WTC11 (cell line): ENCODE measurements at places on chromosomes 16 and 17. TPM values are rescaled to one million over a fixed set of nuclear protein-coding genes. Genes with fewer than 3 reads are reported as not detected.

TBC1D16 gene
- 89.8 to 96.1 TPM (median 90.4 TPM) in 3 replicates for total RNA-seq

GTF3C1 gene
- total RNA-seq = 116 to 146 TPM (median 118 TPM) in 3 replicates

CAVIN1 gene
- 24.6 to 28.4 TPM (median 27.8 TPM) in 3 replicates for total RNA-seq

IGSF6 gene
- 0.25 TPM in 1 of 3 replicates, not detected in the others for total RNA-seq

DNA sequence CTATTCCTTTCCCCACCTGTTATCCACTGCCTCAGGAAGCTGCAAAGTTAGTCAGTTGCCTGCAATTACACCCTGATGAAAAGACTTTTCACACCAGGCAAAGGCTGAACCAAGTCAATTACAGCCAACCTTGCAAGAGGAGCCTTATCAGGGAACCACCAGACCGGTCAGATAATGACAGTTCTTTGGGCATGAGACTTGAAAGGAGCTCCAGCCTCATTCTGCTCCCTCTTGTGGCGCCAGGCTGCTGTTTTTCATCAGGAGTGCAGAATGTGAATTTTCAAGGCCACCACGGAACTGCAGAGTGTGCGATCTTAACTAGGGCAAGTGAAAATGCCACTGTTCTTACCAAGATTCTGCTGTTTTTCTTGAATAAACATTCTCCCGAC is 22.5 kb downstream of the DNAI2 start:
- no peaks in the 10 kb centered on the region for H3K4me1 ChIP-seq
- H3K36me3 ChIP-seq = no peaks in the 10 kb centered on the region
- no peak overlapping the region for H3K4me3 ChIP-seq
- no peak overlapping the region for H3K27ac ChIP-seq
- peak; percentile 56 for DNase-seq

DNA sequence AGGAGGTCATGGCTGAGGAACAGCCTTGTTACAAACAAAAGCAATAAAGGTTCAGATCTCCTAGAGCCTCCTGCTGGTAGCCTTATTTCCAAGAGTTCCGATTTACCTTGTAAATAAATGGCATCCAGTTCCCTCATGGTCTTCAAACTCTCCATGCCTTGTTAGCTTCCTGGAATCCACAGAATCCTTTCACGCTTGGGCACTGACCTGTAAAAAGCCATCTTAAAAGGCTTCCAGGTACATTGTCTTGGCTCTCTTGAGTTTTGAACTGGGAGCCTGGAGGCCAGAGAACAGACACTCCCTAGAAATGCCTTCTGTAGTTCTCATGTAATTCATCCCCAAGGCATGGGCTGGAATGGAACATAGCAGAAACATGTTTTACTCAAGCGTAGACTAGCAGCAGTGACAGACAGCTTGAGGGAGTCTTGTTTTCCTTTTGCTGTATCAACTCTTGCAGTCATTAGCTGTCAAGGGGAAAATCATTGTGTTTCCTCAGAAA is 207.9 kb downstream of the SNX29 start:
- H3K27me3 ChIP-seq = peaks cover 2% of the 10 kb centered on the region
- DNase-seq = no peak
- peaks cover 33% of the 10 kb centered on the region for H3K4me1 ChIP-seq

GRCh38 chr16:48277158-48277557 is 29.8 kb upstream of the ABCC11 start:
- peaks cover 13% of the 10 kb centered on the region for H3K36me3 ChIP-seq
- 0 out of 2 replicates have a peak overlapping the region, but pooled peaks have one; percentile 6 for H3K27ac ChIP-seq
- H3K27me3 ChIP-seq = no peaks in the 10 kb centered on the region
- DNase-seq = no peak

GRCh38 chr17:8231701-8232100 is 16.2 kb downstream of the CTC1 start:
- no peak overlapping the region for H3K4me3 ChIP-seq
- peaks cover 69% of the 10 kb centered on the region for H3K36me3 ChIP-seq
- peaks cover 10% of the 10 kb centered on the region for H3K4me1 ChIP-seq
- no peak overlapping the region for H3K27ac ChIP-seq
- DNase-seq = no peak

DNA sequence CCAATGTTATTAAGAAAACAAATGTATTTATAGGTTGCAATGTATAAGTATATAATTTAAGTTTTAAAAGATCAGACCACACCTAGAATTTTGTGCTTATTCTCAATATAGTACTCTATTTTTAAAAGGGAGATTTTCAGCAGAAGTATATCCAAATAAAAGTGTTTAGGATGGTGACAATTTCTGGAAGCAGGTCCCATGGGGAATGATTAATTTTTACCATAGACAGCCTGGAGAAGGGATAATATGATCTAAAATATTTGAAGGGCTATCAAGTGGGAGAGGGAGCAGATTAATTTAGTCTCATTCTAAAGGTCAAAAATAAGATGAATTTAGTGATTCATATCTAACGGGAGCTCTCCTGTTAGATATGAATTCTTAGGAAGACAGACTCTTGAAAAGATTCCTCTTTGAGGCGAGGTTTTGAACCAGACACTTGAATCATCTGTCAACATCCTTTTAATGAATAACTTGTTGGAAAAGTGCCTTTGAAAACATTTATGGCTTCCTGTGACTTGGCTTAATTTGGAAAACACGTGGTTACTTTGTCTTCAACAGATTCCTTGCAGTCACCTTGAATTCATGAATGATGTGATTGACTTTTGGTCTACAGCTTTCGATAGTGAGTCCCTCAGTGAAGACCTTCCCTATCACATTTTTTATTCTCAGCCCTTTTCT is 29.3 kb upstream of the SMIM36 start:
- H3K4me1 ChIP-seq = no peaks in the 10 kb centered on the region
- no peaks in the 10 kb centered on the region for H3K36me3 ChIP-seq
- no peak overlapping the region for H3K4me3 ChIP-seq

GRCh38 chr17:58300336-58300735 is 19.6 kb upstream of the MPO start:
- no peaks in the 10 kb centered on the region for H3K27me3 ChIP-seq
- DNase-seq = no peak
- no peaks in the 10 kb centered on the region for H3K36me3 ChIP-seq
- H3K4me3 ChIP-seq = no peak overlapping the region
- peaks cover 11% of the 10 kb centered on the region for H3K4me1 ChIP-seq

- peaks cover 64% of the 10 kb centered on the region for H3K36me3 ChIP-seq
- H3K27ac ChIP-seq = no peak overlapping the region; the same call in 1 of the 2 replicates
- no peak overlapping the region for H3K4me3 ChIP-seq
- no peaks in the 10 kb centered on the region for H3K4me1 ChIP-seq
Measured at GRCh38 chr17:36999471-36999870, 50.7 kb downstream of the AATF start.

- DNase-seq = no peak
- no peak overlapping the region for H3K27ac ChIP-seq
- peaks cover 13% of the 10 kb centered on the region for H3K27me3 ChIP-seq
- no peaks in the 10 kb centered on the region; the same call in 1 of the 2 replicates for H3K4me1 ChIP-seq
Measured at GRCh38 chr17:42526031-42526444, 10.0 kb upstream of the NAGLU start.

DNA sequence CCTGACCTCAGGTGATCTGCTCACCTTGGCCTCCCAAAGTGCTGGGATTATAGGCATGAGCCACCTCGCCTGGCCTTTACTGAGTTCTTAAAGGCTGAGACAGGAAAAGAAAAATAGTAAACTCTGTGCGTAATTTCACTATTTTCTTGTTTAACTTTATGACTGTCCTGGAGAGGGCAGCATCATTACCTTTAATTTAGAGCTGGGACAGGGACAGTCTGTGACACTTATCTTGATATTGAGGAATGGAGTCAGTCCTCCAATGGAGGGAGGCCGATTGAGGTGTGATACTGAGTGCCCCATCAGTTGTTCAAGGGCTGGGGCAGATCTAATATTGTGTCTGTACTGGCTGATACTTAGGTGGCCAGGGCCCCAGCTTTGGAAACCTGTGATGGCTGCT is 21.5 kb upstream of the SPN start:
- H3K36me3 ChIP-seq = no peaks in the 10 kb centered on the region
- no peaks in the 10 kb centered on the region; the same call in 1 of the 2 replicates for H3K27me3 ChIP-seq
- DNase-seq = no peak

GRCh38 chr16:4260360-4260759 is 12.5 kb downstream of the TFAP4 start:
- no peak overlapping the region for H3K27ac ChIP-seq
- peaks cover 25% of the 10 kb centered on the region for H3K36me3 ChIP-seq
- peaks cover 21% of the 10 kb centered on the region for H3K4me1 ChIP-seq

- no peak overlapping the region for H3K27ac ChIP-seq
- H3K4me3 ChIP-seq = no peak overlapping the region
- no peak for DNase-seq
- H3K4me1 ChIP-seq = peaks cover 20% of the 10 kb centered on the region
Measured at GRCh38 chr17:40872416-40872815, 5.4 kb upstream of the KRT12 start.

DNA sequence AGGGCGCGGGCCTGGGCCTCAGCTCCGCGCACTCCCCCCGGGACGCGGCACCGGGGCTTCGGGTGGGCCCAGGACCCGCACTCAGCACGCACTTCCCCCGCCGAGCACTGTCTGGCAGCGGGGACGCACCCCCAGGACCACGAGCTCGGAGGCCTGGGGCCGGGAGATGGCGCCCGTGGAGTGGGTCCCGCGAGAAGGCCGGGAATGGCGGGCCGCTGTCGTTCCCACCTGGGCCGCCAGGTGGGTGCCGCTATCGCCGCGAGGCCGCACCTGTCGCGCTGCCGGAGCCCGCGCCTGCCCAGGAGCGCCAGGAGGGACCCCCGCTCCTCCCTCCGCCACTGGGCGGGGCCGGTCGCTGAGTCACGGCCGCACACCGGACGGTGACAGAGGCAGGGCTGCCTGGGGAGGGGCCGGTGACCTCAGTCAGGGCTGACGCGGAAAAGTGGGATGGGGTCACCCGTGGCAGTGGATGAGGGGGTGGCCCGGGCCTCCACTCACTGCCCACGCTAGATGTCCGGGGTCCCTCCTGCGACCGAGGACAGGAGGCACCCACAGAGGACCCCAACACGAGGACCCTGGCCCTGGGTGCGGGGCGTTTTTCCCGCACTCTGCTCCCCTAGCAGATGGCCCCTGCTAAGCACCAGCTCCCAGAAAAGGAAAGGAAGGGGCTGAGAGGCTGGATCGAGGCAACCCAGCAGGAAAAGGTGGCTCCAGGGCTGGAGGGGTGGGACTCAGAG is 6.9 kb upstream of the ACTG1 start:
- H3K36me3 ChIP-seq = no peaks in the 10 kb centered on the region
- no peak overlapping the region for H3K27ac ChIP-seq
- DNase-seq = peak; percentile 68

DNA sequence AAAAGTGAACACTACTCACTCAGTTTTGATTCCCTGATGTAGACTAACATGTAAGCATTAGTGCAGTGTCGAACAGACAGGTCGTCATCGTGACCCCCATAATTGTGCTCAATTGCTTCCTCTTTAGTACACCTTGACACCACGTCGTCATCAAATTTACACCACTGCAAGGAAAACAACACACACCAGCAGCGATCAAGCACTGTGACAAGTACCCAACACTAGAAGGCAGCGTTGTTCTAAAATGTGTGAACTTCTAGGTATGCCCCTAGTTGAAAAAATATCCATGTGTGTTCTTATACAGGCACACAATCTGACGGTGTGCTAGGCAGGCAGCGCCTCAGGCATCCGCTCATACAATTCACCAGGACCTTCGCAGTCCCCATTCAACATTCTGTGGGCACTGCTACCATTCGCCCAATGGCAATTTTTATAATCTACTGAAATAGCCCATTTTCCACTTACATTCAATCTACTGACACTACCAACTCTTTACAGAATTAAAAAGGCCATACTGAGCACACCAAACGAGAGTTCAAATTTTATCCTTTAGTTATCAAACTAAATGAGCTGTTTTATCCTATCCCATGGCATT is 23.1 kb downstream of the LITAFD start:
- H3K27ac ChIP-seq = peak overlapping the region; percentile 51; the same call in 1 of the 2 replicates
- H3K27me3 ChIP-seq = no peaks in the 10 kb centered on the region
- DNase-seq = no peak
- peaks cover 83% of the 10 kb centered on the region for H3K36me3 ChIP-seq
- 0 out of 2 replicates have a peak, but pooled peaks cover 3% of the 10 kb centered on the region for H3K4me1 ChIP-seq

- H3K27ac ChIP-seq = no peak overlapping the region
- no peak for DNase-seq
- peaks cover 56% of the 10 kb centered on the region for H3K4me1 ChIP-seq
Measured at GRCh38 chr16:73031155-73031866, 16.6 kb downstream of the ZFHX3 start.

- H3K4me1 ChIP-seq = peaks cover 5% of the 10 kb centered on the region
- no peak overlapping the region for H3K4me3 ChIP-seq
- DNase-seq = no peak
- H3K27me3 ChIP-seq = no peaks in the 10 kb centered on the region; the same call in 1 of the 2 replicates
- no peak overlapping the region for H3K27ac ChIP-seq
- H3K36me3 ChIP-seq = no peaks in the 10 kb centered on the region
Measured at GRCh38 chr17:77899498-77899897, 59.0 kb upstream of the TNRC6C start.

GRCh38 chr17:76345377-76345974 is 8.2 kb downstream of the PRPSAP1 start:
- H3K4me1 ChIP-seq = no peaks in the 10 kb centered on the region
- no peak for DNase-seq
- H3K27me3 ChIP-seq = no peaks in the 10 kb centered on the region

DNA sequence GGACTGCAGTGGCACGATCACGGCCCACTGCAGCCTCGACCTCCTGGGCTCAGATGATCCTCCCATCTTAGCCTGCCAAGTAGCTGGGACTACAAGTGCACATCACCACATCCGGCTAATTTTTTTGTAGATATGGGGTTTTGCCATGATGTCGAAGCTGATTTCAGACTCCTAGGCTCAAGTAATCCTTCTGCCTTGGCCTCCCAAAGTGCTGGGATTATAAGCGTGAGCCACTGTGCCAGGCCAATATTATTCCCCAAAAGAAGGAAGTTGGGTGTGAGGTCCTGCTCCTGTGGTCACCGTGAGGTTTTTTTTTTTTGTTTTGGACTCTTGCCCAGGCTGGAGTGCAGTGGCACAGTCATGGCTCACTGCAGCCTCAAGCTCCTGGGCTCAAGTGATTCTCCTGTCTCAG is 1.5 kb downstream of the AMZ2 start:
- no peak overlapping the region for H3K27ac ChIP-seq
- peaks cover 17% of the 10 kb centered on the region for H3K36me3 ChIP-seq
- H3K27me3 ChIP-seq = no peaks in the 10 kb centered on the region
- no peak for DNase-seq
